AG08396 (cell line): ENCODE measurements at places on chromosomes 12 and 14.

DNA sequence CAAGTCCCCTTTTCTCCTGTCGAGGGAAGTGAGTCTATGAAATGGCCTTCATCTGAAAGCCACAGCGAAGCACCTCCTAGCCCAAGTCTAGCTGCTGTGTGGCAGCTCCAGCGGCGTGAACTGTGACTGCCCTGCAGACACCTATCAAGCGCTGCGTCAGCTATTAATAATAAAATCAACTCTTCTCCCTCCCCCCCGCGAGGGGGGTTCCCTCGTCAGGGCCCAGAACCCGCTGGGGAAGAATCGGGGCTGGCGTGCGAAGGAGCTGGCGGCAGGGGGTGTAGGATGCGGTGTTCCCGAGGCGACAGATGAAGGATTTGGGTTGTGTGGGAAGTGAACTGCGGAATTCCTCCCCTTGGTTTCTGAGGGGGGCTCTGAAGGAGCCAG is 662 bp upstream of the ATP2A2 start:
- DNase-seq: peak; percentile 66

- DNase-seq: no peak
Observed at GRCh38 chr14:68813318-68813838, 20.5 kb upstream of the ZFP36L1 start.

- DNase-seq: no peak
Observed at GRCh38 chr12:18721452-18721851, 16.4 kb downstream of the PLCZ1 start.

DNA sequence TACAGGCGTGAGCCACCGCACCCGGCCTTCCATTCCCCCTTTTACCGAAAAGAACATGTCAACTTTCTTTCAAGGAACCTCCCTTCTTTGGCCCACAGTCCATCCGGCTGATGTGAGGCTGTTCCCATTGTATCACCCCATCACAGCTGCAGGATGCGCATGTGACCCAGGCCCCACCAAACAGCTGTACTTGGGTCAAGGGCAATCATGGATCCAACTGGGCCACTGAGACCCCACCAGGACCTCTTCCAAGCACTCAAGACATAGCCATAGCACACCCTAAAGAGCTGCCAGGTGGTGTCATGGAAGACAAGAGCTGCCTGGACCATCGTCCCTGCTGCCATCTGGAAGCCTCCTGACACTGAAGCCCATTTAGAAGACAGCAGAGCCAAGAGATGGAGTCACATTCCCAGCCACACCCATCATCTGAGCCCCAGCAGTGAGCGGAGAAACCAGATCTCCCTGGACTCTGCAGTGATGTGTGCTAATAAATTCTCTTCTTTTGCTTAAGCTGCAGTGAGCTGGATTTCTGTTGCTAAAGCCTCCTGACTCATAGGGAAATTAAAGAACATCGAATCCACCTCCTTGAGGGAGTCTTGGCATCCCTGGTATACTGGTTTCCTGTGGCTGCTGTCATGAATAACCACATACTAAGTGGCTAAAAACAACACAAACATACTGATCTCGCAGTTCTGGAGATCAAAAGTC is 105.6 kb downstream of the KSR2 start:
- DNase-seq: no peak

DNA sequence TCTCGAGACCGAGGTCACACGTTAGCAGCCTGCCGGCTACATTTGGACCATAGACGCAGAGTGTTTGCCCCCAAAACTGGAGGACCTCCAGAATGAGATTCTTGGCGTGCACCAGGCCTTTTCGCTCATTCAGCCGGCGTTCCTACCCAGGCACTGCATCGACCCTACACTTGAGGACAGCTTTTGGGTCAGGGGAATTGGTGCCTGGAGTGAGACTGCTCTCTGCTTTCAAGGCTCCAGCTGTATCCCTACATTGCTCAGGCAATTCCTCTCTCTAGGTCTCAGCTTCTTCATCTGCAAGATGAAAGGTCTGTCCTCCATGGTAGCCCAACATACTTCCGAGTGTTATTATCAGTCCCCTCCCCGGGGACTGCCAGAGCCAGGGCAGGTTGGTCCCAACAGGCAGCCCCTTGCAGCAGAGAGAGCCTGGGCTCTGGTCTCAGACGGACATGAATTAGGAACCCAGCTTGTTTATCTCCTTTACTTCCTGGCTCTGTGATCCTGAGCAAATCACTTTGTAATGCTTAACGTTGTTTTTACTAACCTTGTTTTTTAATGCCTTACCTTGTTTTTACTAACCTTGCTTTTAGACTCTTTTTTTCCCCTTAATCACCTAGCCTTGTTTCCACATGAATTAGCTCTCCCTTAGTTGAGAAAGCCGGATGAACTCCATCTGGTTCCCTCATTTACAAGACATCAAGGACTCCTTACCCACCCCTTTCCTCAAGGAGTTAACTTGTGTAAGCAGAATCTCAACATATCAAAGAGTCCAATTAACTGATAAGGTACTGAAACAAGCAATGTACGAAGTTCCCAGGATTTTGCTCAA is 892 bp downstream of the TCHP start:
- peak; percentile 57 for DNase-seq

DNA sequence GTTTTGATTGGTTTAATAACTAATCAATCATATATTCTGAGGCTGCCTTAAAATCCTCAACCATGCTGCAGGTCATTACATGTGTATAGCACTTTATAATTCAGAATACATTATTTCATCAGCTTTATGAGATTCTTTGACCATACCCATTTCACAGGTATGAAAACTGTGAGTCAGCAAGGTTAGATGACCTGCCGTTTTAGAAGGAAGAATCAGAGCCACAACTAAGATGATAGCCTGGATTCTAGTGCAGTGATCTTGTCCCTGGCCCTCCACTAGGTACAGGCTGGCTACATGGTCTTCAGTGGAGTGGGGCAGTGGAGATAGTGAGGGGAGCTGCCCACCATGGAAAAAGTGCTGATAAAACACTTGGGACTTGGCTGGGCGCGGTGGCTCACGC is 154.4 kb upstream of the MAX start:
- DNase-seq: no peak

DNA sequence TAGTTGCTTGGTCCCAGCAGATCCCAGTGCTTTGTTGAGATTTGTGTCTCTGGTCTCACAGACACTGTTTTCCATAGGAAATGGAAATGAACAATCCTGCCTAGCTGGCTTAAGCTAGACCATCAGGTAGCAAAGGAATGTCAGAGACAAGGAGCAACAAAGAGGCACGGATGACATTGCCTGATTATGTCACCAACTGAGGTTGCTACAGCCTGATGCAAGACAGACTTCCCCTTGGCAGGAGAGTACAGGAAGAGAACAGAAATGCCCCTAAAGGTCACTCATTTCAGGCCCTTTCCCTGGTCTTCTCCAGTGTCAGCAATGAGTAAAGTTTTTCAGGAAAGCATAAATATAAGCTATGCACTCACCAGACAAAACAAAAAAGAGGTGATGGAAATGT is 2.0 kb upstream of the PRB2 start:
- DNase-seq: no peak

GRCh38 chr12:108561852-108562347 is 496 bp upstream of the ISCU start:
- DNase-seq: no peak

GRCh38 chr12:3551386-3551785 is 60.4 kb downstream of the PRMT8 start:
- DNase-seq: no peak

DNA sequence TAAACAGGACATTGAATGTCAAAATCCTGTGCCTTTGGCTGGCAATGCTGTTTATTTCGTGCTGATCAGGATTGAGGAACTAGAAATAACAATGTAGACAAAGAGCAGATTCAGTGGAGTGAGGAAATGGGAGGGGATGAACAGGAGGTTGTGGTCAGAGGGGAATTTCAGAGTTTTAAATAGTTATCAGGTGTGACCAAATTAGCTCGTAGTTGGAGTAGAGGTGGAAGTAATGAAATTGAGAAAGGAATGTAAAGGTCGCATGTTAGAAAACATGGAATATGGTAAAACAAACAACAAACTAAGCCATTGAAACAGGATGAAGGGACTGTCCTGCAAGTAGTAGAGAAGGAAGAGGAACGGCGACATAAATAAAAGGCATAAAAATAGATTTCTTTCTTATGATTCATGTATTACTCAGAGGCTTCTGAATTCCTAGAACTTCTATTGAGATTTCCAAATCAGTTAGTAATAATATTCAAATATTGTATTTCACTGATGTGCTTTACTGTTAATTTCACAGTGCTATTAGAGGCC is 9.5 kb upstream of the SAV1 start:
- DNase-seq: peak; percentile 52

DNA sequence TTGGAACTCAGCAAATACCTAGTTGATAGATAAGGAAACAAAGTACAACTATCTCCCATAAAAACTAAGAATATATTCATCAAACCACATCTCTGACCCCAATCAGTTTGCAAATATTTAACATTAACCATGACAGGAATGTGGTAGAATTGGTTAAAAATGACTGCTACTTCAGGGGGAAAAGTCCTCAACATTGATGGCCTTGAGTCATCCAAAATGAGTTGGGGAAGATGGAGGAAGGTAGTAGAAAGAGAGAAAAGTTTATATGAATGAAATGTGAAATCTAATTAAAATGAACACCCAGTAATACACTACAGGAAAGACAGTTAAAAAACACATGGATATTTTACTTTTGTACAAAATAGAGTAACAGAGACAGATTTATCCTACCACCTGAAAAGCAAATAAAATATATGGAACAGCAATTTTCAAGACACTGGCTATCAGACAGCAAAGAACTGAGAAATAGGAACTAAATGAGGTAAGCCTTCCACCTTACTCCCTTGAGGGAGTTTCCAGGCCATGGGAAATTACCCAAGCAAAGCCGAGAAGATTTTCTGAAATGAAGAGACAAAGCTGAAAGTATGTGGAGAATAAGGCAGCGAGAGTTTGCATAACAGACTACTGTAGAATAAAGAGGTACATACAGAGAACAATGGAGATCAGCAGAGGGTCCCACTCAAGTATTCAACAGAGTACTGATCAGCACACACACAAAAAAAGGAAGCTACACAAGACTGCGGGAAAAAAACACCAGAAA is 49.6 kb downstream of the TC2N start:
- no peak for DNase-seq

DNA sequence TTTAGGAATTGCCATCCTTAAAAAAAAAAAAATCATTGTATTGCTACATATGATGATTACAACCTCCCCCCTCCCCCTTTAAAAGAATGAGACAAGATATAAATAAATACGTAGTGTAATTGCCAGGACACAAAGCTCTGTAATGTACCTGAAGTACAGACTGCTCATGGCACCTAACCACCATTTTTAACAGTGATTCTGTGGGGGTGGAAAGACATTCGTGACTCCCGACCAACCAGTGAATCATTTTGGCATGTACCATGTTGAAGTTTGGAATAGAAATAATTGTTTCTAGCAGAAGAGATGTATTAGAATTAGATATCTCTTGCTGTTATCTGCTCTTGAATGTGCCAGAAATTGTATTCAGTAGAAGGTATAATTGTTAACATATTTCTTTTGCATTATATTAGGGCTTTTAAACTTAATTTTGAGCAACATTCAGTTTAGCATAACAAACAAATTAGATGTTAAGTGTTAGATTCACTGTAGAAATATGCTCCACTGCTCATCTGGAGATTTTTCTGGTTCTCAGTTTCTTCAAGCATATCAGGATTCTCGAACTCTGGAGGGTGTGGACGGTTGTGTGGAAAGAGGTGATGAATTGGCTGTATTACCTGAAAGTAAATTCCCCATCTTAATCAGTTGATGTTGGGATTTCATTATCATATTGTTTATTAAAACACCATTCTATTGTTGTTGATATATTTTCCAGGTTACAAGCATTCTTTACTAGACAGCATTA is 31.1 kb downstream of the FRS2 start:
- peak; percentile 14 for DNase-seq

- DNase-seq: peak; percentile 27
Observed at GRCh38 chr12:4272424-4273272, 914 bp upstream of the CCND2 start.

DNA sequence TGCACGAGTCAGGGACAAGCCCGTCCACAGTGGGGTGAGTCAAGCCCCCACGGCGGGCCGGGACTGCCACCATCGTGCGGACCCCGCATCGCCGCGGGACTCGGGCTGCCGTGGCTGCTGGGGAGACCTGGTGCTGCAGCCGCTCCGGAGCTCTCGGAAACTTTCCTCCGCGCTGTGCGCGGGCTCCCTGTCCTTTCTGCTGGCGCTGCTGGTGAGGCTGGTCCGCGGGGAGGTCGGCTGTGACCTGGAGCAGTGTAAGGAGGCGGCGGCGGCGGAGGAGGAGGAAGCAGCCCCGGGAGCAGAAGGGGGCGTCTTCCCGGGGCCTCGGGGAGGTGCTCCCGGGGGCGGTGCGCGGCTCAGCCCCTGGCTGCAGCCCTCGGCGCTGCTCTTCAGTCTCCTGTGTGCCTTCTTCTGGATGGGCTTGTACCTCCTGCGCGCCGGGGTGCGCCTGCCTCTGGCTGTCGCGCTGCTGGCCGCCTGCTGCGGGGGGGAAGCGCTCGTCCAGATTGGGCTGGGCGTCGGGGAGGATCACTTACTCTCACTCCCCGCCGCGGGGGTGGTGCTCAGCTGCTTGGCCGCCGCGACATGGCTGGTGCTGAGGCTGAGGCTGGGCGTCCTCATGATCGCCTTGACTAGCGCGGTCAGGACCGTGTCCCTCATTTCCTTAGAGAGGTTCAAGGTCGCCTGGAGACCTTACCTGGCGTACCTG is 1.1 kb downstream of the PDE3A start:
- DNase-seq: peak; percentile 39

- DNase-seq: no peak
Observed at GRCh38 chr14:68756734-68757133, 36.1 kb downstream of the ZFP36L1 start.

GRCh38 chr12:41254004-41254914 is 66.1 kb downstream of the PDZRN4 start:
- no peak for DNase-seq

GRCh38 chr12:40820794-40821484 is 128.7 kb downstream of the CNTN1 start:
- no peak for DNase-seq
